ENCODE measurements at places on chromosomes 4 and X.

GRCh38 chr4:162352580-162353107 lies 188.8 kb upstream of the FSTL5 start:
- no peak for DNase-seq

- no peak for DNase-seq
Observed at GRCh38 chrX:139725720-139726119, 17.8 kb upstream of the MCF2 start.

- DNase-seq: no peak
Observed at GRCh38 chrX:39008549-39008948, 207.3 kb downstream of the MID1IP1 start.

GRCh38 chr4:69057620-69058409 lies 38.5 kb upstream of the UGT2B7 start:
- DNase-seq: no peak

- DNase-seq: no peak
Observed at GRCh38 chr4:6916587-6917460, 7.2 kb downstream of the TBC1D14 start.

DNA sequence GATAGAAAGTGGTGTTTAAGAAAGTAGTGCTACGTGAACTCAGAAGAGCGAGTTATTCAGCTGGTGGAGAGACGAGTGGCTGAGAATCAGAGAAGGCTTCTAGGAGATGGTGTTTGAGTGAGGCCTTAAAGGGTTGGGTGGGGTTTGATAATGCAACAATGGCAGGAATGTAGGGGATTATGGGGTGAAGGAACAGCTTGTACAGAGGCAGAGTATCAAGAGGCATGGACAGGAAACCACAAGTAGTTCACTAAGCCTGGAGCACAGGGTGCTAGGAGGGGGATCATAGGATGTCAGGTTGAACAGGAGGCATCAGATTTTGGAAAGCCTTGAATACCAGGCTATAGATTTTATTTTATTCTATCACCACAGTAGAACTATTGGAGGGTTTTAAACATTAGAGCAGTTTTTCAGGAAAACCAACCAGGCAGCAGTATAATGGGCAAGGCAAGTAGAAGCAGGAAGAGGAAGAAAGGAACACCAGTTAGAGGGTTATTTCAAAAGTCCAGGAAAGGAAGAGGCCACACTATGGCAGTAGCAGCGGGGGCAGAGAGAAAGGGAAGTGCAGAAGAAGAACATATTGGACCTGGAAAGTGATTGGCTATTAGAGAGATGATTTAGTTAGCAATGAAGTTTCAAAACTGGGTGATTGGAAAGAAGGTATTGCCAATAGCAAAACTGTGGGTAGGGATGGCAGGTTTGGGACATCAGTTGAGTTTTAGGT lies 99.2 kb downstream of the DOCK11 start:
- no peak for DNase-seq

DNA sequence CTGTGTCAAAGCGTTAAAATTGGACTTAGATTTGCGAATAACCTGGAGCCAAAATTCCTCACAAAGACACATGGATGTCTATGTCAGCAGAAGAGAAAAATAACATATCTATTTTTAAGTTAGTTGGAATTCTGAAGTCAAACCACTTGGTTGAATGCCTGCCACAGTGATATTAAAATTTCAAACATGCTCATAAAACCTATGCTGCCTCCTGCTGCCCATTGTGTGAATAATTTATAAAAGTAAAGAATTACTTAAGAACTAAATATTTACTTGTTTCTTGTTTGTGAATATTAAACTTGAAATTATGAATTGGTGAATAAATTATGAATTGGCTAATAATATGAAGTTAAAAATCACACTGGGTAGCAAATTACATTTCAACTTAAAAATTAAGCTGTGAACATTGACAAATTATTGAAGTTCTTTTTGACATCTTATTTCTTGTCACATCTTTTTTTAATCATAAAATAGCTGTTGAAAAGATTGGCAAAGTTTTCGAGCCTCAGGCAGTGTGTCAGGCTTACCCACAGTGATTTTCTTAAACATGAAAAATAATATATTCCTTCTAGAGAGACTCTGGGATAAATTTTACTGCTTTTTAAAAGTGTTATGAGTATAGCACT lies 35.4 kb downstream of the FABP2 start:
- DNase-seq: peak; percentile 62

- no peak for DNase-seq
Observed at GRCh38 chr4:6607368-6608055, 32.5 kb downstream of the MAN2B2 start.

GRCh38 chrX:54157561-54157960 lies 25.5 kb downstream of the FAM120C start:
- peak; percentile 13 for DNase-seq

- DNase-seq: no peak
Observed at GRCh38 chrX:7316887-7317286, 168.9 kb upstream of the PUDP start.

GRCh38 chr4:39410415-39410814 lies 3.7 kb downstream of the KLB start:
- peak; percentile 5 for DNase-seq

DNA sequence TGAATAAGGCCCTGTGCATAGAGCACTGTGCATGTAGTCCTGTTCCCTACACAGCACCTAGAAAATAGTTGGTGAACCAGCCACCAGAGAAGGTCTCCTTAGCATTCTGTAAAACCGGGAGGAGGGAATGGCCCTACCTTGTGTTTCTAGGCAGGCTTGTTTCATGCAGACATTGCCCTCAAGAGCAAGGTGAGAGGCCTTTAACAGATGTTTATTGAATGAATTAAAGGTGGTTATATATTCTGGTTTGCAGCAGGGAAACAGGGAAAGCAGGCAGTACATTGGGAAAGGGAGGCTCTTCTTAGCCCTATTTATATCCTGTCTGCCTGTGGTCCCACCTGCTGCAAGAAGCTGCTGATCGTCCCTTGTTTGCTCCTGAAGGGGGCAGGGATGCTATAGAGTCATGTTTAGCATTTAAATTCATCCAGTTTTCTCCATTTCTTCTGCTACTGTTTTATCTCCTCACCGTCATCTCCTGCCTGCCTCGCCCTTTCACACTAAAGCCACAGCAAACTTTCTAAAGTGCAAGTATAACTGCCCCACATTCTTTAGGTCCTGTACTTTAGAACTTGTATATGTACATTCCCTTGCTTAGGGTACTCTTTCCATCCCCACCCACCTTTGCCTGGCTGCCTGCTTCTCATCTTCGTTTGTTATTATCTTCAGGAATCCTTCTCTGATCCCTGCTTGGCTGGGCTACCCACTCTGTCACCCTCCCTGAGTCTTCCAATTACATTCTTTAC lies 60.3 kb downstream of the EGF start:
- no peak for DNase-seq

DNA sequence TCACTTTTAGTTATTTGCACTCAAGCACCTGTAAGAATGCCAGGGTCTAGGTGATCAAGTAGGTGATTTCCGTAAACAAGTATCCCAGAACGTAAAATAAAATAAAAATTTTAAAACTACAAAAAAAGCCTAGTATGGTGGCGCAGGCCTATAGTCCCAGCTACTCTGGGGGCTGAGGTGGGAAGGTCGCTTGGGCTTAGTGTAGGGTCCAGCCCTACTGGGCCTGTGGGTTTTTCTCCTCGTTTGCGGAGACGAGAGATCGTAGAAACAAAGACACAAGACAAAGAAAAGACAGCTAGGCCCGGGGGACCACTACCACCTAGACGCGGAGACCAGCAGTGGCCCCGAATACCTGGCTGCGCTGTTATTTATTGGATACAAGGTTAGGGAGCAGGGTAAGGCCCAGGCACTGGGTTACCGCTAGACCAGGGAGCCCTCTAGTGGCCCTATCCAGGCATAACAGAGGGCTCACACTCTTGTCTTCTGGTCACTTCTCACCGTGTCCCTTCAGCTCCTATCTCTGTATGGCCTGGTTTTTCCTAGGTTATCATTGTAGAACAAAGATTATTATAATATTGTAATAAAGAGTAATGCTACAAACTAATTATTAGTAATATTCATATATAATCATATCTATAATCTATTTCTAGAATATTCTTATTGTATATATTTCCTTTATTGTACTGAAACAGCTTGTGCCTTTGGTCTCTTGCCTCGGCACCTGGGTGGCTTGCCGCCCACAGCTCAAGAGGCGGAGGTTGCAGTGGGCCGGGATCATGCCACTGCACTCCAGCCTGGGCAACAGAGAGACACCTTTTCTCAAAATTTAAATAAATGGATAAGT lies 38.4 kb downstream of the SAGE1 start:
- DNase-seq: peak; percentile 64

DNA sequence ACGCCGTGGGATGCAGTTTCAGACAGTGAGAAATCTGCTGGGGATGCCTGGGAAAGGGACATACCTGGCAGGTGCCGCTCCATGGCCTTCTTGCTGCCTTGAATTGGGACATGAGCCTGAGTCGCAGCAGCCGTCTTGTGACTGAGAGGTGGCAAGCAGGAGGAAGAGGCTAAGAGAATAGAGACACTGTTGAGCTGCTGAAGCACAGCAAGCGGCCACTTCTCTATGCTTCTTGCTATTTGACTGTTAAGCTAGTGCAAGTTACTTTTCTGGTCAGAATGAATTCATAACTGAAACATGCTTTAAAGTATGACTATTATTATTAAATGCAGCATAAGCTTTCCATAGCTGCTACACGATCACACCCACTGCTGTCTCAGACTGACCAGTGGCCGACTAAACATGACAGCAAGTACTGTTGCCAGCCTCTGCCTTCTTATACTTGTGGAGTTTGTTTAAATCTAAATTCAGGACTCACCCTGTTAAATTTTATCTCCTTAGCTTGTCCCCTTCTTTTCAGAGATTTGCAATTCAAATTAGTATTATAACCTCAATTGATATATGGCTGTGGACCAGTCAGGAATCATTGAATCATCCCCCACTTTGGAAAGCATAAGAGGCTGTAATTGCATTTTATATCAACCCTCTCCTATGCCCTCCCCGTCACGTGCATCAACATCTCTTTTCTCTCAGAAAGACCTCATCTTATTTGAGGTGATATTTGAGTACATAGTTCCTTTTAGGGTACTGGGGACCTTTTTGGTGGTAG lies 24.8 kb upstream of the ACSL1 start:
- no peak for DNase-seq

GRCh38 chrX:130975947-130976346 lies 72.9 kb upstream of the ENOX2 start:
- DNase-seq: peak; percentile 79

- no peak for DNase-seq
Observed at GRCh38 chrX:134324359-134324758, 87.4 kb downstream of the CCDC160 start.

GRCh38 chr4:6785572-6785925 lies 3.0 kb downstream of the KIAA0232 start:
- DNase-seq: no peak

DNA sequence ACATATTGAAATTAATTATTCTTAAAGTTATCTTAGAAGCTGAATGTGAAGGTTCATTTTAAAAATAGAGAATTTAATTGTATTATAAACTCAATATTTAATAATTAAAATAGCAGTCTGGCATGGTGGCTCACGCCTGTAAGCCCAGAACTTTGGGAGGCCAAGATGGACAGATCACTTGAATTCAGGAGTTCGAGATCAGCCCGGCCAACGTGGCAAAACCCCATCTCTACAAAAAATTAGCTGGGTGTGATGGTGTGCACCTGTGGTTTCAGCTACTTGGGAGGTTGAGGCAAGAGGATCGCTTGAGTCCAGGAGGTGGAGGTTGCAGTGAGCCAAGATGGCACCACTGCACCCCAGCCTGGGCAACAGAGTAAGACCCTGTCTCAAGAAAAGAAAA lies 659.9 kb upstream of the AGA start:
- DNase-seq: no peak

DNA sequence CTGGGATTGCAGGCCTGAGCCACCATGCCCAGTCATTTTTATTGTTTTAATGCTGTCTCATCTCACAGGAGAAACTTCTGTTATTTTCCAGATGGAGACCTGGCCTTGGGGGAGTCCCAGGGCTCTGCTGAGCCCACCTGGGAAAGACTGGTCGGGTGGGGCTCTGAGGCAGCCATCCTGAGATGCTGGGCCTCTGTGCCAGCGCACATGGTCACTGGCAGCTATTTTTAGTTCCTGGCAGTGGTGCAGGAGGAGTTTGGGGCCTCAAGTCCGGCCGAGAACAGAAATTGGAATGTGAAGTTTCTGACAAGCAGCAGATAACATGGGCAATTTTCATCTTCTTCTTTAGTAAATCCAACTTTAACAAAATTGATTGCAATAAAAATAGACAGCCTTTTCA lies 44.5 kb downstream of the SORCS2 start:
- no peak for DNase-seq

- no peak for DNase-seq
Observed at GRCh38 chrX:8305350-8305749, 134.3 kb upstream of the VCX2 start.

GRCh38 chrX:7269991-7270390 lies 122.0 kb upstream of the PUDP start:
- peak; percentile 3 for DNase-seq
